ENCODE measurements at places on chromosomes 5 and 9. TPM values are rescaled to one million over a fixed set of nuclear protein-coding genes. Genes with fewer than 3 reads are reported as not detected.

GRCh38 chr5:146039420-146039819 lies 66.0 kb downstream of the PLAC8L1 start:
- no peaks in the 10 kb centered on the region for H3K36me3 ChIP-seq
- no peaks in the 10 kb centered on the region for H3K27me3 ChIP-seq
- H3K4me3 ChIP-seq = no peak overlapping the region
- no peaks in the 10 kb centered on the region for H3K4me1 ChIP-seq

- H3K36me3 ChIP-seq = no peaks in the 10 kb centered on the region
- peak overlapping the region; percentile 41 for H3K4me3 ChIP-seq
- peaks cover 21% of the 10 kb centered on the region for H3K27me3 ChIP-seq
- H3K4me1 ChIP-seq = peaks cover 30% of the 10 kb centered on the region
- no peak overlapping the region for H3K27ac ChIP-seq
Measured at GRCh38 chr9:96874947-96875460, 20.7 kb upstream of the ZNF782 start.

GRCh38 chr5:118185018-118185417 lies 803.3 kb downstream of the DTWD2 start:
- no peak for DNase-seq
- no peaks in the 10 kb centered on the region for H3K36me3 ChIP-seq
- H3K4me1 ChIP-seq = no peaks in the 10 kb centered on the region
- no peaks in the 10 kb centered on the region for H3K27me3 ChIP-seq
- no peak overlapping the region for H3K27ac ChIP-seq

DNA sequence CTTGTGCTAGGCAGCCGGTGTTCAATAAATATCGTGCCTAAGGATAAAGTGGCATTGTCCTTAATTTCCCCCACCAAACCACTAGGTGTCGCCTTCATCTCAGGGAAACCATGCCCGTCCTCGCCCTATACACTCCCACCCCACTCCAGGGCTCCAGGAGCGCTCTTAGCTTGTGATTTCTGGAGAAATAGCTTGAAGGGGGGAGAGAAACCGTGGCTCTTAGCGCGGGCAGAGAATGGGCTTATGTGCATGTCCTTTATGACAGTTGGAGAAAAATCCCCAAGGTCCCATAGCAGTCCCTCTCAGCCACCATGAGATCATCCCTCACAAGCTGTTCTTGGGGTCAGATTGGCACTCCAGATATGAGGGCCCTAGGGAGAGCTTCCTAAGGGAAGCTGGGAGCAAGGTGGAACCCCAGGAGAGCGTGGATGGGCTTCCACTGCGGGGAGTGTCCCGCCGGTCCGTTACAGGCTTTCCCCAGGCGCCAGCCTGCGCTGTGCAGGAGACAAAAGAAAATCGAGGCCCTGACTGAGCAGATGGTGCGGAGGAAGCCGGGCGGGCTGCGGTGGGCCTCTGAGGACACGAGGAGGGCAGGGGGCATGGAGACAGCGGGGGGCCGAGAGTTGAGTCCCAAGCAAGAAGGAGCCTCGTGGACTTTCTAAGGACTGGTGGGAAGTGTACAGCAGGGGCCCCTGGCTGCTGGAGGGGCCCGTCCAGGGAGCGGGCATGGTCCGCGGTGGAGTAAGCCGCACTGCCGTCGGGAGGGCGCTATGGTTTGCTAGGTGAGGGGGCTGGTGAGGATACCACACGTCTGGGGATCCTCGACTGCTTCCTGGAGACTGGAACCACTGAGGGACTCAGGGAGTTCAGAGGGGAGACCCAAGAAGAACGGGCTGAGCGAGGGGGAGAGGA lies 750 bp upstream of the NPR2 start:
- H3K4me3 ChIP-seq = no peak overlapping the region
- peaks cover 7% of the 10 kb centered on the region for H3K36me3 ChIP-seq
- H3K27ac ChIP-seq = peak overlapping the region; percentile 34
- peaks cover 22% of the 10 kb centered on the region for H3K4me1 ChIP-seq
- no peaks in the 10 kb centered on the region for H3K27me3 ChIP-seq
- DNase-seq = no peak

DNA sequence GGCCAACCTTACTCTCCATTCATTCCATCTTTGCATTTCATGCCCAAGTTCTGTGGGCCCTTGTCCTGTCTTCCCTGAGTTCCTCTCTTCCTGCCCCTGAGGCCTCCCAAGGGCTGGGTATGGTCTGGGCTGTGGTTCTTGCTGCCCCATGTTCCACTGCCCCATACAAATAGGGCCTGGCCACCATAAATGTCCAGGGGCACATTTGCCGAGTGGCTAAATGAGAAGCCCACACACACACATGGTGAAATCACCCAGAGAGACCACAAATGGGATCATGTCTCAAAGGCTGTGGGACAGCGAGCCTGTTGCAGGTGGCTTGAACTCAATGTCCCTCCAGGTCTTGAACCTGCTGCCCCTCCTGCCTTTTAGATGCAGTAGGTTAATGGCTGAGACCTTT lies 1.2 kb downstream of the TIFAB start:
- no peak overlapping the region for H3K27ac ChIP-seq
- DNase-seq = no peak
- H3K4me3 ChIP-seq = no peak overlapping the region

DNA sequence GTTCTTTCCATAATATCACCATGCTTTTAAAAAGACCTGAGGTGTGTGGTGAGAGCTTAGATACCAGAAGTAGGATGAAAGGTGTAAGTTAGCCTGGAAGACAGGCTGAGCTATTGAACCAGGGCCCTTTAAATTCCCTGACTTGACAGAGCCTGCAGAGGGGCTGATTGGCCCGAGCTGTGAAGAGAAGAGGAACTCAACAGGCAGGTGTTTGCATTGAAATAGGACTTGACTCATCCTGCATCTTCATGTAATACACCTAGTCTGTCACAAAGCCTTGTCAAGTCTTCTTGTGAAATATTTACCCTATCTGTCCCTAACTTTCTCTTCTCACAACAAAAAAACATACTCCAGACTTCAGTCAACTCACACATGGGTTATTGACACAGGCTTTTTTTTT lies 16.6 kb upstream of the ANP32B start:
- no peak overlapping the region for H3K27ac ChIP-seq
- no peak for DNase-seq
- no peaks in the 10 kb centered on the region for H3K36me3 ChIP-seq
- no peaks in the 10 kb centered on the region for H3K27me3 ChIP-seq

GRCh38 chr9:106722051-106722753 lies 140.8 kb upstream of the ZNF462 start:
- H3K36me3 ChIP-seq = no peaks in the 10 kb centered on the region
- no peaks in the 10 kb centered on the region for H3K27me3 ChIP-seq
- no peak overlapping the region for H3K4me3 ChIP-seq
- H3K27ac ChIP-seq = no peak overlapping the region

- no peaks in the 10 kb centered on the region for H3K4me1 ChIP-seq
- DNase-seq = peak; percentile 58
- H3K4me3 ChIP-seq = no peak overlapping the region
- no peak overlapping the region for H3K27ac ChIP-seq
- no peaks in the 10 kb centered on the region for H3K36me3 ChIP-seq
Measured at GRCh38 chr5:1405121-1405520, 40.1 kb downstream of the SLC6A3 start.

DNA sequence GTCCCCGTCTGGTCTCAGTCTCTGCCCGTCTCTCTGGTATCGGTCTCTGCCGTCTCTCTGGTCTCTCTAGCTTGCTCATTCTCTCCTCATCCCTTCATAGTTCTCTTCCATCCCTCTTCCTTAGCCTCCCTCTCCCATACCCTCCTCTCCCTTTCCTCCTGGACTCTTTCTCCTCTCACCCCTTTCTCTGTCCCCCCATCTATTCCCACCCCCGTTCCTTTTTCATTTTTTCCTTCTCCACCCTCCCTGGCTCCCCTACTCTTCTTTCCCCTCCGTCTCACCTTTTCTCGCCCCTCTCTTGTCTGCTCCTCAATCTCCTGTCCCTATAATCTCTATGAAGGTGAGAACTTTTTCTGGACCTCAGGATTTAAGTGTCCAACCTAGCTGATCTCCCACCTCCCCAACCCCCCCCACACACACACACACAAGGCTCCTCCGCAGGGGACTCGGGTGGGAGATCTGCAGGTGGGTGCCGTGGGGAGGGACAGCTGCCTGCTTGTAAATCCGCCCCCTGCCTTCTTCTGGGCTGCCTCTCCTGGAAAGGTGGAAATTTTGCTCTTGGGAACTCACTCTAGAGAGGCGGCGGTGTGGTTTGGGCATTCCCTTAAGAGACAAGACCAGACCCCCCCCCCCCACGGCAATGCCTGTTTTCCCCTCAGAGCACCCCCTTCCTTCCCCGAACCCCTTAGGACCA lies 953 bp downstream of the UBE2QL1 start:
- H3K36me3 ChIP-seq = no peaks in the 10 kb centered on the region
- no peak overlapping the region for H3K27ac ChIP-seq
- peak overlapping the region; percentile 67 for H3K4me3 ChIP-seq
- H3K27me3 ChIP-seq = peaks cover 8% of the 10 kb centered on the region

- no peaks in the 10 kb centered on the region for H3K4me1 ChIP-seq
- peaks cover 33% of the 10 kb centered on the region for H3K27me3 ChIP-seq
- no peak overlapping the region for H3K4me3 ChIP-seq
- H3K27ac ChIP-seq = no peak overlapping the region
- no peaks in the 10 kb centered on the region for H3K36me3 ChIP-seq
Measured at GRCh38 chr9:138071292-138071691, 193.7 kb downstream of the CACNA1B start.

DNA sequence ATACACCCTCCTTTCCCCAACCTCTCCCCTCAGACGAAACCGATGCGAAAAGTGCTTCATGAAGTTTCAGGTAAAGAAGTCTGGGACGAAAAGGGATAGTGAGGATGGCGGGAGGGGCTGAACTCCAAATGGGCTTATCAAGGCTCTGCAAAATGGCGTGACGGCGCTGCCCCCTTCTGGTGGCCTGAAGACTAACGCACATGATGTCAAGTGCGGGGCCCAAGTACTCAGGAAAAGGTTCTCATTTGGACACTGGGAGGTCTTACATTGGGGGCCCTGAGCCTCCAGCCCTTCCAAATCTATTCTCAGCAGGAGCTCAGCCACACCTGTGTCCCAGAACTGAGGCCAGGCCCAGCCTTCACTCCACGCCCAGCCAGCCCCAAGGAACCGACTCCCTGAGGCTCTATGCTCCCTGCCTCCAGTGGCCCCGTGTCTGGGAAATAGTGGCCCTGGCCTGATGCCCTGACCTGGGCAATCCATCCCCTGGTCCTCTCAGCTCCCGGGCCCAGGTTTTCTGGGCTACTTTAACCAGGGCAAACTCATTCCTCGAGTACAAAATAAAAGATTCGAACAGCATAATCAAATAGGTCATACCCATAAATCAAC lies 119.9 kb downstream of the KCNIP1 start:
- peaks cover 9% of the 10 kb centered on the region for H3K27me3 ChIP-seq
- no peak overlapping the region for H3K27ac ChIP-seq
- no peaks in the 10 kb centered on the region for H3K4me1 ChIP-seq
- H3K36me3 ChIP-seq = no peaks in the 10 kb centered on the region
- H3K4me3 ChIP-seq = no peak overlapping the region

DNA sequence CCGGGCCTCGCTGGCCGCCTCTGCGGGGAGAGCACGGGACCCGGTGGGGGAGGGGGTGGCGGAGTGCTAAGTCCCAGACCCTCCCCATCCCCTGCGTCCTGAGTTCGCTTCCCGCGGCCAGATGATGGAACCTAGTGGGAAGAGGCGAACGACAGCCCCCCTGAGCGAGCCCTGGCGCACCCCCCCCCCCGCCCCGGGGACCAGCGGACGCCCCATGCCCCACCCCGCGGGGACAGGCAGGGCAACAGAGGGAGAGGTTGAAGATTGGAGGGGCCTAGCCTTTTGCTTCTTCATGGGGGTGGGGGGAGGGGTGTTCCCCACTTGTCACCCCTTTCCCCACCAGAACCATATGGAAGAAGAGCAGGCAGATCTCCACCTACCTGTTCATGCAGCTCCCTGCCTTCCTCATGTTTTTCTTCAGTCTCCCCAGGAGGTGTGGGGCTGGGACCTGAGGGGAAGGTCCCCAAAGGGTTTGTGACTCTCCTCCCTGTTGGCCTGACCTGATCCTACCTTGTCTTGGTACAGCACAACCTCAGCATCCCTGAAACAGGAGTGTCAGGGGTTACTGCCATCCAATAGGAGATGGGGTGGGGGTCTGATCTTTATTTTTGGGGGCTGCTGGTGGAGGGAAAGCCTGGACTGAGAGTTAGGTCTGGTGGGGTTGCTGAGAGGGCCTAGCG lies 485 bp downstream of the FAM53C start:
- H3K4me3 ChIP-seq = peak overlapping the region; percentile 80
- no peaks in the 10 kb centered on the region for H3K27me3 ChIP-seq
- H3K27ac ChIP-seq = peak overlapping the region; percentile 90
- DNase-seq = no peak

- H3K36me3 ChIP-seq = no peaks in the 10 kb centered on the region
- peaks cover 18% of the 10 kb centered on the region for H3K4me1 ChIP-seq
- peak; percentile 43 for DNase-seq
- no peak overlapping the region for H3K4me3 ChIP-seq
- H3K27ac ChIP-seq = no peak overlapping the region
Measured at GRCh38 chr9:138024831-138025291, 147.3 kb downstream of the CACNA1B start.

DNA sequence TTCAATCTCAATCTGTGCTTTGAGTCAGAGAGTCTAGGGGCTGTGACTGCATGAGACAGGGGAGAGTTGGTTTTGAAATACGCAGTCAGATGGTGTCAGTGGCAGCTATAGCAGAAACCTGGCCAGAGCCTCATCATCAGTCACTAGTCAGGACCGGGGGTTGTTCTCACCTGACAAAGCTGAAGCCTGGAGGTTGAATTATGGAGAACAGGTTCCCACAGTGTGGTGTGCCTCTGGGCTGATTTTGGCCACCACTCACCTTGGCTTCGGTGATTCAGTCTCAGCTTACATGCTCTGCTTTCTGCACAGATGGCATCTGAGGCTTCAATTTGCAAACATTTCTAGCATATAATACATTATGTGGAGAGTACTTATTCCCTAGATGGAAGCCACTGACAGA lies 387.3 kb downstream of the YTHDC2 start:
- H3K4me3 ChIP-seq = no peak overlapping the region
- H3K27me3 ChIP-seq = no peaks in the 10 kb centered on the region
- DNase-seq = no peak
- H3K36me3 ChIP-seq = no peaks in the 10 kb centered on the region

DNA sequence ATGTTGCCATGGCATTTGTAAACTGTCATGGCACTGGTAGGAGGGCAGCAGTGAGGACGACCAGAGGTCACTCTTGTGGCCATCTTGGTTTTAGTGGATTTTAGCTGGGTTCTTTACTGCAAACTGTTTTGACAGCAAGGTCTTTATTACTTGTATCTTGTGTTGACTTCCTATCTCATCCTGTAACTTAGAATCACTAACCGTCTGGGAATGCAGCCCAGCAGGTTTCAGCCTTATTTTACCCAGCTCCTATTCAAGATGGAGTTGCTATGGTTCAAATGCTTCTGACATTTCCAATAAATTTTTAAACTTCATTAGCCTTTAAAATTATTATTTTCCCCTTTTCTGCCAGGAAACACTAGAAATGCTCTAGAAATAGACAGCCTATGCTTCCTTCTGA lies 839.1 kb downstream of the NR2F1-AS1 start:
- H3K36me3 ChIP-seq = no peaks in the 10 kb centered on the region
- DNase-seq = no peak
- H3K4me1 ChIP-seq = no peaks in the 10 kb centered on the region
- no peak overlapping the region for H3K27ac ChIP-seq
- no peaks in the 10 kb centered on the region for H3K27me3 ChIP-seq

GRCh38 chr5:15702102-15702501 lies 202.1 kb downstream of the FBXL7 start:
- no peaks in the 10 kb centered on the region for H3K4me1 ChIP-seq
- DNase-seq = no peak
- H3K27me3 ChIP-seq = no peaks in the 10 kb centered on the region
- no peaks in the 10 kb centered on the region for H3K36me3 ChIP-seq
- no peak overlapping the region for H3K27ac ChIP-seq

Gene FOXD4L3
- polyA plus RNA-seq = 0.05 TPM

Gene TCF7
- polyA plus RNA-seq = 24.3 TPM

Gene STING1
- polyA plus RNA-seq = 49.8 TPM

Gene F12
- 1.3 TPM for polyA plus RNA-seq

Gene CSNK1A1
- polyA plus RNA-seq = 31.9 TPM
